ENCODE measurements at places on chromosomes 1 and 21.

DNA sequence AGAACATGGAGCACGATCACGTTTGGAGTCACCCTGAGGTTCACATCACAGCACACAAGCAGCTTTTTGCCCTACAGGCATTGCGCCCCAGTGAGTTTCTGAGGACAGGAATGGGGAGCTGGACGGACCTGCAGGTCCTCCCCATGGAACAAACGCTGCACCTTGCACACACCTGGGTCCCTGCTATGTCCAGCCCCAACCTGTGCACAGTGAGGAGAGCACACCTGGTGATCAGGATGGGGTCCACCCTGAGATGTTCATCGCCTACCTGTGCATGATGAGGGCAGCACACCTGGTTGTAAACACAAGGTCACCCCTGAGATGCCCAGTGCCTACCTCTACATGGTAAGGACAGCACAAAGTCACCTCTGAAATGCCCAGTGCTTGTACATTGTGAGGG is 45.9 kb downstream of the TCP10L start:
- no peak for DNase-seq

GRCh38 chr21:46388896-46389295 is 64.9 kb downstream of the PCNT start:
- no peak for DNase-seq

GRCh38 chr1:109535971-109536491 is 3.6 kb upstream of the GPR61 start:
- DNase-seq: no peak

DNA sequence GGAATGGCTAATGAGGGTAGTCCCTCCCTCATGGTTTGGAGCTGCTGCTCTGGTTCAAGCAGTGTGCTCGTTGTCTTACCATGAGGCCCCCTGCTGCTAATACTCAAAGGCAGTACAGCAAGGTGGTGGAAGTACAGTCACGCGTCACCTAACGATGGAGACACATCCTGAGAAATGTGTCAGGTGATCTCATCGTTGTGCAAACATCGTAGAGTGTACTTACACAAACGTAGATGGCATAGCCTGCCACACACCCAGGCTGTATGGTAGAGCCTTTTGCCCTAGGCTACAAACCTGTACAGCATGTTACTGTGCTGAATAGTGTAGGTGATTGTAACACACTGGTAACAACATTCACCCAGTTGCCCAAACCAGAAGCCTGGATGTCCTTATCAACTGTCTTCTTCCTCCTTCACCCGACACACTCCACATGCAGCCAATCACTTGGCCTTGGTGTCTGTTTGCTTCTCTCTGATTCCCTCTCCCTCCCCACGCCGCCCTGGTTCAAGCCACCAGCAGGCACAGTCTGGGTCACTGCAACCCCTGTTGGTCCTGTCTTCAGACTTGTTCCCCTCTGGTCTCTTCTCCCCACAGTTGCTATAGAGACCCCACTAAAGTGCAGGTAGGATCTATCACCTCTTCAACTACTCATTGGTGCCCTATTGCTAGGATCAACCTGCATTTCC is 6.0 kb upstream of the KCNA2 start:
- no peak for DNase-seq

- peak; percentile 34 for DNase-seq
Observed at GRCh38 chr1:232766241-232766890, 38.9 kb upstream of the MAP10 start.

GRCh38 chr1:100622966-100623762 is 85.2 kb downstream of the GPR88 start:
- DNase-seq: peak; percentile 73

DNA sequence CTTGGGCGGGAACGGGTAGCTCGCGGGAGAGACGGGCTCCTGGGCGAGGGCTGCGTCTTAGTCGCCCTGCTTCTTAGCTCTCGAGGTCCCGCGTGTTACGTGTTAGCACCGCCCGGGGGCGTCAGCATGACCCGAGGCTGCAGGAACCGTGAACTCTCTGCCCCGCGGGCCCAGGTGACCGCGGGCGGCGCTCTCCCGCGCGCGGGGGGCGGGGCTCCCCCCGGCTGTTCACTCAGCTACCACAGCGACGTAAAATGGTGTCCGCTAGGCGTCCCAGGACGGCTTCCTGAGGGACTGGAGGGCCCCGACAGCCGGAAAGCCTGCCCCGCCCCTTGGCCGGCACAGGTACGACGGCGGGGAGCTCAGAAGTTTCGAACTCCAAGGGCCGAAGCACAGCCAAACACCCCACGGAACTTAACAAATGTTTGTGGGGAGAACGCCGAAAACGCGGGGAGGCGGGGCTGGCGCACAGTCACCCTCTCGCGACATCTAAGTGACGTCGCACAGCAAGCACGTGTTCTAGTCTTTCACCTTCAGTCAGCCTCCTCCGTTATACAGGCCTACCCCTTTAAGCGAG is 780 bp upstream of the RBM15 start:
- no peak for DNase-seq

DNA sequence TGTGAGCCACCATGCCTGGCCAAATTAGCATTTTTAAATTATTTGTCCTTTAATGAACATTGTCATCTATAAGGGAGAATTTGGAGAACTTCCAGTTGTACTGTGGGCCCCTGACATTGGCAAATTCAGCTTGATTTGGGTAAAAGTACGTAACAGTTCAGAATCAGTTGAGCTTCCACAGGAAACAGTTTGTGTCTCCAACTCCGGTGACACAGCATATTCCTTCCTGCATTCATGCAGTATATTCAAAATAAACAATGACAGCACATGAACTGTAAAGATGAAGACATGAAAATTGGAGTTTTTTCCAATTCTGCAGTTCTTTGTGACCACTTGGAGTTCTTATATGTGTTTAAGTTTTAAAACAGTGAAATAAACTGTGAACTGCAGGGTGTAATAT is 28.2 kb downstream of the RNF220 start:
- no peak for DNase-seq

- no peak for DNase-seq
Observed at GRCh38 chr1:148263906-148264255, 111.8 kb upstream of the NBPF11 start.

DNA sequence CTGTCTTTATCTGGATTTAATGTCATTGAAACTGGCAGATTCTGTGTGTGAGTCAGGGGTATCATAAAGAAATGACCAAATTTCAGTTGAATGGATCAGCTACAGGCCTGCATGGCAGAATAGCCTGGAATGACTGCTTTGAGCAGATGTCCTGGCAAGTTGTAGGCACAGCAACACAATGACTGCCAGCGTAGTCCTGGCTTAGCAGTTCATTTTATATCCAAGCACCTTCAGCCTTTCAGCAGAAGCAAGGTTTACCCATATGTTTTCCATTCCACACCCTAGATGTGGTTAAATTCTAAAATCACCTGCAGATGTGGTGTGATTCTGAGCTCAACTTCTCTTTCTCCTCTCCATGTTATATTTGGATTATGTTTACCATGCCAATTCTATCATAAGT is 22.3 kb upstream of the PTGFR start:
- peak; percentile 35 for DNase-seq

DNA sequence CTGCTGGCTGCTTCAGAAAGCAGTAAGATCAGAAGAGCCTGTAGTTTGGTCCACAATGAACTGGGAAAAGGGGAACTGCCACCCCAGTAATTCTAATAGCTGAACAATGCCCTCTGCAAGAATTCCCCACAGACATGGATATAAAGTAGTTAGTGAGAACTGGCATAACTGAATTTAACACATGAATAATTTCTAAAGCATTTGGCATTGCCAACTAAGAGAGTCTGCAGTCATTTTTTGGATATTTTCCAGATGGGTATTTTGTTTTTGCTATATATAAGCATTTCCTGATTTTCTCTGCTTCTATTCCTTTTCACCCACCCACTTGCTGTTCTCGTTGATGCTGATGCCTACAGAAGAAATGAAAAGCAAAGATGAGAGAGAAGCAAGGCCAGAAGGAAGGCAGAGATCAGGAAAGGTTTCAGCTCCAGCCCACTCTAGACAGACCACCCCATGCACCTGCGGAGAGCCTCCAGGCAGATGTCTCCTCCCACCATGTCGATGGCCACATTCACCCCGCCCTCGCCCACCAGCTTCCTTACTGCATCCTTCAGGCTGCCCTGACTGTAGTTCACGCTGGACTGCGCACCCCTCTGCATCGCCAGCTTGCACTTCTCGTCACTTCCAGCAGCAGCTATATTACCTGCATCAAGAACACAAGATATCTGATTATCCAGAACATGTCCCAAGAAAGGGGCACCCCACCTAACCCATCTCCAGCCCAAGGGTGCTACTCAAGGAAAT is 55.9 kb upstream of the SEC16B start:
- DNase-seq: no peak

DNA sequence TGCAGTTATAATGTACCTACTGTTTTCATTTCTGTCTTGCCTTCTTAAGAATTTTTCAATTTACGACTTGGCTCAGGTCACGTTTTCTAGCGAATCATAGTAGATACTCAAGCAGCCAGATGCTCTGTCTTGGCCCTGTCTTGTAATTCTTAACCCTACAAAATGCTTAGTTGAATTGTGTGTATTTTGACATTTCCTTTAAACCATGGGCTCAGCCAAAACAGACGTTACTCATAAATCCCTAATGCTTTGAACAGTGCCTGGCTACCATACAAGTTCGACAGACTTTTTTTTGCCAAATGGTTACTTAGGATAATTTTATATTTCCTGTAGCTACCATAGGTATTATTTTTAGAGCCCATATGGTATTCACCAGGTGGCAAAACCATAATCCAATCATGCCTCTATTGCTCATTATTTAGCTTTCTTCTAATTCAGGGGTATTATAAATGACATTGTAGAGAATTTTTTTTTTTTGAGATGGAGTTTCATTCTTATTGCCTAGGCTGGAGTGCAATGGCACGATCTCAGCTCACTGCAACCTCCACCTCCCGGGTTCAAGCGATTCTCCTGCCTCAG is 54.3 kb downstream of the KCNK1 start:
- DNase-seq: peak; percentile 70

DNA sequence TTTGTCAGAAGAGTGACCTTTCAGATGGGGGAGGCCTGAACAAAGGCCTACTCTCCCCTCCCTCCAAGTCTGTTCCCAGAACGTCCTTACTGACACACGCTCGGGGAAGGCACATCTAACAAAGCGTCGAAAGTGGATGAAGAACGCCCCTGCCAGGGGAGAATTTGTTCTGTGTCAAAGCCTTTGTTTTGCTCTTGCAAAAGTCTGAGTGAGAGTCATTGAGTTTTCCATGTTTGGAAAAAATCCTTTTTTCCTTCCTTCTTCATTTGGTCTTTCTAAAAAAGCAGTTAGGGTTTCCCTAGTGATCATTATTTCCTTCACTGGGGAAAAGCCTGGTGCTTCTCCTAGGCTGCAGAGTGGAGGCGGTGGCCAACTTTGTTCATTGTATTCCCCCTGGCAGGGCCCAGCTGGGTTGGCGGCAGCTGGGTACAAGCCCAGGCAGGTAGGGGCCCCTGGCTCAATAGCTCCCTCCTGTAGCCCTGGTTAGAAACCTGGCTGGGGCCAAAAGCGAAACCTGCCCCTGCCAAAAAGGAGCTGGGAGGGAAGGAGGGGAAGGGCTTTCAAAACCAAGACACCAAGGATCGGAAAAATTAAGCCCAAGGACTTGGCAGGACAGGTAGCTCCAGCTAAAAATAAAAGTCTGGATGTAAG is 81.1 kb downstream of the ITPKB start:
- no peak for DNase-seq

DNA sequence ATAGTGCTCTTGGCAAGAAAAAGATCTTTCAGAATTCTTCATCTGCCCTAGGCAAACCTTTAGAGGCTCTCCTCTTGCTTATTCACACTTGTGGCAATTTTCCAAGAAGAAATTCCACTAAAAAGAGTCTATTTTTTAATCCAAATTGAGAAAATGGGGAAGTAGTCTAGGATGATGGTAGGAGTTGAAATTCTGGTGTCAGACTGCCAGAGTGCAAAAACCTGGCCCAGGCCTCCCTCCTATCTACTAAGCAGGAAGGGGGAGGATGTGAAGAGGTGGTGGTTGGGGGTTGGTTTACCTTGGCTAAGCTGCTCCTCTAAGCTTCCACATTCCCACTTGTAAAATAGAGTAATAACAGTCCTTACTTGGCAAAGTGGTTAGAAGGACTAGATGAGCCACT is 120.6 kb upstream of the KCNJ15 start:
- peak; percentile 20 for DNase-seq

- DNase-seq: no peak
Observed at GRCh38 chr1:186793582-186793927, 35.2 kb upstream of the PLA2G4A start.

DNA sequence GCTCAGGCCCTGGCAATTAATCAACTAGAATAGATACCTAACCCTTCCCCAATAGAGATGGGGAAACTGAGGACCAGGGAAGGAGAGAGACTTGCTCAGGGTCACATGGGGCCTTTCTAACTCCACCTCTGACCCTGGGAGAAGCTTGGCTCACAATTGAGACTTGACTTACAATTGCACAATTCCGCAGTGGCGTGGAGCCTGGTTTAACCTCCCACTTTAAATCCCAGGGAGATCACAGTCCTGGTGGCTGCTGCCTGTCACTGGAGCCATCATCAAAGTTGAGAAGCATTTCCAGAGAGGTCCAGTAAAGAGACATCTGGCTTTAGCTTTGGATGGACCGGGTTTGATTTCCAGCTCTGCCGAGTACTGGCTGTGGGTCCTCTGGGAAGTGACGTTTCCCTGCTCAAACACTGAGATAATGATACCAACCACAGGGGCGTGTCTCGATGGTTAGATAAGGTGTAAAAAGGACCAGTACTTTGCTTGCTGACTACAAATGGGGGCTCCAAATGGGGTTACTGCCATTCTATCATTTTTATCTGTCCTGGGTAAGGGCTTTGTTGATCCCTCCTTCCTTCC is 39.3 kb downstream of the TRIM62 start:
- no peak for DNase-seq

GRCh38 chr1:208977638-208978256 is 605.8 kb upstream of the CAMK1G start:
- peak; percentile 63 for DNase-seq

DNA sequence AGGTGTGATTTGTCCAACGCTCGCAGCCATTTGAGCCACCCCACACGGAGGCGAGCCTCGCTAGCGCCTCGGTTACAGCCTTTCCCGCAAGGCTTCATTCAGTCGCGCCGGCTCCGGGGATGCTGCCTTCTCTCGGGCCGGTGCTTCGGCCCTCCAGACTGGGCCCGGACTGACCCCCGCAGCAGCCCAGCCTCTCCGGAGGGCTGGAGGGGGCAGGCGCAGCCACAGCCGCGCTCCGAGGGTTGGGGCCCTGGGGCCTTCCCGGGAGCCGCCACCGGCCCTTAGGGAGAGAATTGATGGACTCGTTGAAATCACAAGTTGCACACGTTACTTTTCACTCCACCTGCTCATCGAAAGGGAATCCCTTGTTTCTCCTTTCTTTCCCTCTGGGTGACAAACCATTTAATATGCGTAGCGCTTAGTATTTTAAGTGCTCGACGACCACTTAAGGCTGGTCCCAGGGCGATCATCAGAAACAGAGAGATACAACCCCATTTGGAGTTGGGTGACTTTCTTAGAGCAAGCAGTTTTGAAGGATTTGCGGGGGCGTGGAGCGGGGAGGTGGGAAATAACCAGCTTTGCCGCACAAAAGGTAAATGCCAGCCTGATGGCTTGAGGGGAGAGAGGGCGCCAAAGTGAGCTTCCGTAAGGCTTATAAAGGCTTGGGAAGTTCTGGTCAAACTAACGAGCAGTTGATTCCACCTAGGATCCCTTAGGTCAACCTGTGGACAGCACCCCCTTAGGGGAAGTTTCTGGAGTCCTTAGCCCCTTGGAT is 24.6 kb upstream of the ENAH start:
- no peak for DNase-seq

- no peak for DNase-seq
Observed at GRCh38 chr1:57616921-57617320, 193.1 kb upstream of the DAB1 start.

GRCh38 chr21:42837421-42838211 is 41.7 kb downstream of the WDR4 start:
- DNase-seq: no peak

Measured in fibroblast of mammary gland (primary cell).